ENCODE measurements at places on chromosomes 7 and 10.
A peak's percentile ranks its signal among the peaks of the same experiment; 100 is the strongest.

- no peak for DNase-seq
These were observed 153.3 kb upstream of the PRSS1 start for GRCh38 chr7:142595816-142596516.

- no peak for DNase-seq
These were observed 438.9 kb downstream of the RPS24 start for GRCh38 chr10:78472551-78472890.

DNA sequence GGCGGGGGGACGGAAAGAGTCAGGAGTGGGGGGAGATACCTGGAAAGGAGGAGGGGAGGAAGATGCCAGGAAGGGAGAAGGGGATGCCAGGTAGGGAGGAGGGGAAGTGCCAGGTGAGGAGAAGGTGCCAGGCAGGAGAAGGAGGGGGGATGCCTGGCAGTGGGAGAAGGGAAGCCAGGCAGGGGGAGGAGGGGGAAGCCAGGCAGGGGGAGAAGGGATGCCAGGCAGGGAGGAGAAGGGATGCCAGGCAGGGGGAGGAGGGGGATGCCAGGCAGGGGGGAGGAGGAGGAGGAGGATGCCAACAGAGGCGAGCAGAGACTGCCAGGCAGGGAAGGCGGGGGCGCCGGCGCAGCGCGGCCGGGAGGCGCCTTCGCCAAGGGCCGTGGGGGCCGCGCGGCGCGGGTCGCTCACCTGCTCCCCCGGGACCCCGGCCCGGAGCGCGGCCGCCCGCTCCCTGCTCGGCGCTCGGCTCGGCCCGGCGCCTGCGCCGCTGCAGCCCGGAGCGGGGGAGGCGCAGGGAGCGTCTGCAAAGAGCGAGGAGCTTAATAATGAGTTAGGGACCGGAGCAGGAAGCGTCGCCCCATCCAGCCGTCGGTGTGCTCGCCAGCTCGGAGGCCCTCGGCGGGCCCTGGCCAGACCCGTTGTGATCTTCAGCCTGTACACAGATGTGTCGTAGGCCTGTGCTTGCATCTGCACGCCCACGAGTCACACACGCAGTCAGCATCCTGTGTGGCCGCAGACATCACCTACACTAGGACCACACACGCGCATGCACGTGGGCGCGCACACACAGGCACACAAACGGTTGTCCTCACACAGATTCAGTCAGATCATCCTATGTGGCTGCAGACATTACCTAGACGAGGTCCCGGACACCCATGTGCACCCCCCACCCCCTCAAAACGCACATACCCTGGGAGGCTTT is 28.4 kb upstream of the SMARCD3 start:
- peak; percentile 43 for DNase-seq

GRCh38 chr7:82675396-82675795 is 231.8 kb upstream of the CACNA2D1 start:
- no peak for DNase-seq

Data from dermis microvascular lymphatic vessel endothelial cell (primary cell).